ENCODE measurements at places on chromosomes 2 and 18.
A peak's percentile ranks its signal among the peaks of the same experiment; 100 is the strongest.

- no peak for DNase-seq
Observed at GRCh38 chr2:232503809-232504323, 16.2 kb upstream of the ECEL1 start.

DNA sequence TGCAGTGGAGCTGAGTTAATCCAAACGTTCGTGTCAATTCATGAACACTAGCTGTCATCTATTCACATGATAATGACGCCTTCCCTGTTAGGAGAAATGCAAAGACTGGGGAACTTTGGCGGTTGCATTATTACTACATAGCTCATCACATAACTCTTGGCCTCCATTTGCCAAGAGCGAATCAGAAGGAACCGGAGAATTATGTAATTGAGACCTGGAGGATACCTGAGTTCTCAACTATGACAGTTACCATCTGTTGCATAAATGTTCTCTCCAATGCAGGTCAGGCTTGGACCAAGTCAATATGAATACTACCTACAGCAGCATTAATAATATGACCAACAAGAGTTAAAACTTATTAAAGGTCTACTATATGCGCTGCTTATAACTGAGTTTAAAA lies 274.5 kb downstream of the CLIP4 start:
- no peak for DNase-seq

DNA sequence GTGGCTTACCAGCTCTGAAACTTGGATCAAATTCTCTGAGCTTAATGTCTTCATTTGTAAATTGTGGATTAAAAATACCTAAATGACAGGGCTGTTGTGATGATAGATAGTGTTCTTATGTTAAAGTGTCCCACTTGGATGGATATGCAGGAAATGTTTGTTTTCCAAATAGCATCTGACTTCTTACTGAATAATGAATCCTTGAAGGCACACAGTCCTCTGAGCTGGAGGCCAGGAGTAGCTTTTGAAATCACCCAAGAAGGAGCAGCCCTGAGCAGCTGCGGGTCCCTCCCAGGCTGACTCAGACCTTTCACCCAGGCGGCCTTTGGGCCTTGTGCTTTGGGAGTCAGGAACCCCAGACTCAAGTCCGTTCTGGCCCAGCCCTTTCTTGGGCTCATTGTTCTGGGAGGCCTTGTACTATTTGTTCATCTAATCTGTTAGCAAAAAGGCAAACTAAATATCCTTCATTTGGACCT lies 173.0 kb upstream of the GATA6 start:
- no peak for DNase-seq

DNA sequence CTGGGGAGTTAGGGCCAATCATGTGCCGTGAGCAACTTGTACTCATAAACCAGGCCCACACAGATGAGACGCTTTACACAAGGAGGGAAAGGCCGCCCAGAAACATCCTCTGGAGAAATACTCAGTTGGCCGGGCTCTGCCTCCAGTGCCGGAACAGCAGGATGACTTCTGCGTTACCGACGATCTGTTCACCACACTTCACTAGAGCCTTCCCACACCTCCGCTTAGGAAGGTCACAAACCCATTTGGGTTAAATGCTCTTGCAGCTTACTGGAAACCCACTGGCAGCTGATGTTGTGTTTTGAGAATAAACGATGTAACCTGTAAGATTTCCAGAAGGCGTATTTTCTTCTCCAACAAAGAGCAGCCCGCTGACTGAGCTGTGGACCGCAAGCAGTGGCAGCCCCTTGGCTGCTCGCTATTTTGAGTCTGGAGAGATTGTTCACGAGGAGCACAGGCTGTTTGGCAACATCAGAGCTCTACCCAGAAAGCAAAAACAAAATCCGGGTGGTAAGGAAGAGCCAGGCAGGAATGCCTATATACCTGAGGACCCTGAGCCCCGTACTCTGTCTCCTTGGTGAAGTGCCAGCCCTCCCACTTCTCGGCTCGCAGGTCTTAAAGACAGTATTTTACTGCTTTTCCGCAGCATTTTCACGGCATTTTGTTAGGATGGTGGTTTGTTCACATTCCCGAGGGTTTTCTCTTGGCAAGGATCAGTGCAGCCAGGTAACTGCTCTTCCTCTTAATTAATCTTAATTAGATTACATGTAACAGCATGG lies 44.0 kb downstream of the COLEC12 start:
- no peak for DNase-seq

DNA sequence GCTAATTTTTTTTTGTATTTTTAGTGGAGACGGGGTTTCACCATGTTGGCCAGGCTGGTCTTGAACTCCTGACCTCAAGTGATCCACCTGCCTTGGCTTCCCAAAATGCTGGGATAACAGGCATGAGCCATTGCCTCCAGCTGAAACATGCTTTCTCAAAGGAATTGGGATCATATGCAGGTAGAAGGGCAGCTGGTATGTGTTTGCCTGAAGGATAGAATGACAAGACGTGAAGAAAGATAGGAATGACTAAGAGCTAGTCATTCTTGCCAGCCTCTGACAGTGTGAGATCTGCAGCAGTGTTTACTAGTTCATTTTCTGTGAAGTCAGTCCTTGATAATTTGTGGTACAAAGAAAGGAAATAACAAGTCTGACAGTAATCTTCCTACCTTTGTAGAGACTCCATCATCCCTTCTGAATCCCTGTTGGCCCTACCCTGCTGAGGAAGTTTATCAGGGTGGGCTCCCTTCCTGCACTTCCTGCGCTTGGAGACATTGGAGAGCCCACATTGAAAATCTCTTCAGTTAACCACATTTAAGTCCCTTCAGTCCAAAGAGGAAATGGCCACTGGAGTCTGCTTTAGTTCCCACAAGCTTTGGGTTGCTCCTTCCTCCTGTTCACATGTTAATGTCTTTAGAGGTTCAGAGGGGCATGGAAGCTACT lies 14.7 kb downstream of the CFLAR start:
- peak; percentile 80 for DNase-seq

Data from hematopoietic multipotent progenitor cell treated with erythropoietin and hydrocortisone succinate and interleukin-3 and kit ligand, for 17 days (in vitro differentiated cells).